Activated T-helper 1 cell treated with Interleukin-2 at 50 U/mL for 16 hours (primary cell): ENCODE measurements at places on chromosomes 13 and 19.

- DNase-seq, result no peak
Measured at GRCh38 chr13:25175026-25175425, 2.9 kb upstream of the AMER2 start.

DNA sequence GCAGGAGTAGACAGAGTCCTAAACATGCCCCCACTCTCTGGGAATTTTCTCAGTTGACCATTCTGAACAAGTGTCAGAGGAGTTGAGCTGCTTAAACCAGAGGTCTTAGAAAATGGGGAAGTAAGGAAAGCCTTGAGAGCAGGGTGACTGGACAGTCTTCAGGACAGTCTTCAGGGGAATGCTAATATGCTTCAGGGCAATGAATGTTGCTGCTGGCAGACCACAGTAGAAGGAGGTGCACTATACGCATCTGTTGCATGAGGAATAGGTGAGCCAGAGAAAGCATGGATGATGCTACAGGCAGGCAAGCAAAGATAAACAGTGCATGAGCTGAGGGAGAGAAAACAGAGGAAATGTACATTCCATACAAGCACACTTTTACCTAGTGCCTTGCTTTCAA lies 196.6 kb upstream of the GPR12 start:
- DNase-seq, result no peak

GRCh38 chr19:57047743-57048142 lies 72.0 kb upstream of the USP29 start:
- no peak for DNase-seq

DNA sequence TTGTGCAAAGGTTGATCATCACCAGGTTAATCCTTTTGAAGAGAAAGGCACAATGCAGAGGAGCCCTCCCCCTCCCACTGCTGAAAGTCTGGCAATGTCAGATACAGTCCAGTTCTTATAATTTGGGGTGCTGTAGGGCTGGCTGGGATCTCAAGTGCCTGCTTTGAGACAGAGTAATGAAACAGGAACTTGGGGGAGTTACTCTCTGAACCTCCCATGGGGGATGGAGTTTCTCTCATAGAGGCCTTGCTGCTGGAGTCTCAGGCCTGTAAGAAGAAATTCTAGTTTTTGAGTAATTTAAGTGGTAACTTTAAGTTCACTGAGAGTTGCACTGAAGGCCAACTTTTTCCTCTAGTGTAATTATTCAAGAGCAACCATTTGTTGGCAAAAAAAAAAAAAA lies 410.5 kb downstream of the KCNRG start:
- no peak for DNase-seq

DNA sequence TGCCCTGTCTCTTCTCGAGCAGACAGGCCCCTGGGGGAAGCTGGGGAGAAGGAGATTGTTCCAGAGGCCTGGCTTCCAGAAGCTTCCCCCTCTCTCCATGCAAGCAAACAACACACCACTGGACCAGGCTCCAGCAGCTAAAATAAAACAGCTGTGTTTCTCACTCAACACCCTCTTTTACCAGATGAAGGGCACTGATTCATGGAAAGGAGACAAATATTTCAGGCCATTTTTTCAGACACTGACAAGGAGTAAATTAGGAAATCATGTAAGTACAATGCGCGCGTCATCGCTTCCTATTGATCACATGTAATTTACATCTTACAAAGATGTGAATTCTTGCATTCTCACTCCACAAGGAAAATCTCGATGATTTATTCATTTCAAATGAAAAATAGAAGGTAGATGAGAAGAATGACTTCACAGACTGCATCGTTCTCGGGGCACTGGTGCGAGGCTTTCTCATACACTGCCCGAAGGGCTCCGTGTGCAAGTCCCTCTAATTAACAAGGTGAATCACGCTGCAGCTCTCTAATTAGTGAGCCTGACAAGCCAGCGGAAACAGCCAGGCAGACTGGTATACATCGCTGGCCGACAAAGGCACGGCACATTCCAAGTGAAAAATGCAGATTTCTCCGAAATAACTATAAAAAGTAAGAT lies 153.6 kb downstream of the KCTD15 start:
- no peak for DNase-seq

DNA sequence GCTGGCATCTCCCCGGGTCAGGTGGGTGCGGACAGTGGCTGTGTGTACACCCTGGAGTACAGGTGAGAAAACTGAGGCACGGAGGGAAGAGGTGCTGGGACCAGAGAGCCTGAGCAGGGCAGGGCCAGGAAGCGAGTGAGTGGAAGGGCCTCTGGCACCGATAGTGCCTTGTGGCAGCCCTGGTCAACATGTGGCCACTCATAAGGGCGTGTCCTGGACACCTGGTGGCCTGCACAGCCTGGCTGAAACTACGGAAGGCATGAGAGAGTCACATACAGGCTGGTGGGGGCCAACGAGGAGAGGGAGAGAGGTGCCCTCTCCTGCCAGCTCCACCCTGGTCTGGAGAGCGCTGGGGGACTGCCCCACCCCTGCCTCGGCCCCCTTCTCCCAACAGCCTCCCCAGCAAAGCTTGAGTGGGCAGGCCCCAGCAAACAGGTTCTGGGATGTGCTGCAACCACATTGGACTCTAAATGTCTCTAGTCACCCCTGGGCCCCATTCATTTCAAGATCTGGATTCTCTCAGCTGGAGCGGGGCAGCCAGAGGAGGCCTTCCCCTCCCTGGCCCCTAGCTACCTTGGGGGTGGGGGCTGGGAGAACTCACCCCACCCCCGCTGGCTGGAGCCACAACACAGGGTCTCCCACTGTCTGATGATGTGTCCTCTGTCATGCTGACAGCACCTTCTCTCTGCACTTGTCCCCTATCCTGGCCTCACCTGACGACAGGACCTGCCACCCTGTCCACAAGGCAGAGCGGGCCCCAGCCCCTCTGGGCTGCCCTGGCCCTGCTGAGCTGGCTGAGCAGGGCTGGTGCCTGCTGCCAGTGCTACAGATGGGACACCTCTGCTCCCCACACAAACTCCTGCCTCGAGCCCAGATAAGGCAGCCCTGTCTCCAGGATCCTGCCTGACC lies 5.8 kb downstream of the CBARP start:
- DNase-seq, result no peak

DNA sequence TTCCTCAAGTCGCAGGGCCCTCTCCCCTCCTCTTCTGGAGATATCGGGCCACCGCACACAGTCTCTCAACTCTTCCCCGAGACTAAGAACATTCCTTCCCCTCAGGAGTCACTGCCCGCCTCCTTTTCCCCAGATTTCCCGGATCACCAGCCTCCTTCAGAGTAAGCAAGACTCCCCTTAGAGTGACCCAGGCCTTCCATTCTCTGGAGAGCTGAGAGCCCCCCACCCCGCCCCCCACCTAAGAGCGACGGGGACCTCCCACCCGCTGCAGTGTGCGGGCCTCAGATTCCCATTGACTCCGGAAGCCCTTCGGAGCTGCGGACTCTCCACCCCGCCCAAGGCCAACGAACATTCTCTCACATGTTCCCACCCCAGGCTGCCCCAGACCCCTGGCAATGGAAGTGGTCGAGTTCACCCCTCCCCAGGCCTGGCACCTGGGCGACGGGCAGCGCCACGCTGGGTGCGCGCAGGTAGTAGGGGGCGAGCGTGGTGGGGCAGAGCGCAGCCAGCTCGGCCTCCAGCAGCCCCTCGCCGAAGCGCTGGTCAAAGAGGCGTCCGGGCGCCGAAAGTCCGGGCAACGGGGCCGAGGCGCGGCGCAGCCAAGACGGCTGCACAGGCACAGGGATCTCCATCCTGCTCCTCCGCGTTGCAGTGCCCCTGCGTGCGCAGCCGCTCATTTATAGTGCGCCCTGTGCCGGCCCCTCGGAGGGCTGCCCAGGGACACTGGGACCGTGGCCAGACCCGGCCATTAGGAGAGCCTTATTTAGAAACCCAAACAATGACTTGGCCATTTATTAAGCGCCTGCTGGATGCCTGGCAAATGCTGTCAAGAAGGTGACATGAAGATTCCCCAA lies at the start of gene HSPB6:
Gene HSPB6, minus strand, starts transcription at position 653 of the 854 bp plus-strand sequence. Its CDS starts 21 bp downstream, at position 632.
- DNase-seq, result no peak

DNA sequence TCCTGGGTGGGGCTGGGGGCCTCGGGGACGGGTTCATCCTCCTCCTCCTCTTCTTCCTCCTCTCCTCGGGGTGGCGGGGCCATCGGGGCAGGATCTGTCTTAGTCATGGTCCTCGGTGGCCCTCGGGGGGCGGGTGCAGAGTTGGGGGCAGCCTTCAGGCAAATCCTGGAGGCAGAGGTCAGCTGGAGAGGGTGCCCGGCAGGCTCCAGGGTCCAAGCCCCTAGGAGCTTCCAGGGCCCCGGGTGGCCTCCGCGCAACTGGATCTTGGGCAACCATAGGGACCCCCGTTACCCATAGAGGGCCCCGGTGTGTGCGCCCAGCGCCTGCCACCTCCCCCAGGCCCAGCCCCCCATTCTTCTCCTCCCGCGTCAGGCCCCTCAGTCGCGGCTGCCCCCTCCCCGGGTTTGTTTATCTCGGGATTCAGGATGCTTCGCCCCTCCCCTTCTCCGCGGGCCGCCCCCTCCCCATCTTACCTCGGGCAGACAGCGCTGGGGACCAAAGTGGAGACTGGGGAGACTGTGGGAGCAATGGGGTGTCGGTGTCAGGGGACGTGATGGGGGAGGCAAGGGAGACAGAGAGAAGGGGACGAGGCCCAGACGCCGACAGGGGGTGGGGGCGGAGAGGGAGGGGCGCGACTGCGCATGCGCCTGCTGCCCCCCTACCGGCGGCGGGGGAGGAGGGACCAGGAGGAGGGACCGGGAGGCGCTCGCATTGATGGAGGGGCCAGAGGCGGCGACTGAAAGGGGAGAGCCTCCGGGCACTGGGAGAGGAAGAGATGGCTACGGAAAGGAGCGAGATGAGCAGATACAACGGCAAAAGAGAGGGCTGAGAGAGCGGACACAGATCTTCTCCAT lies at the start of gene CLIP3:
Gene CLIP3, minus strand, starts transcription at position 623 of the 854 bp plus-strand sequence. Its CDS starts 516 bp downstream, at position 107.
- DNase-seq, result peak; percentile 23

- no peak for DNase-seq
Measured at GRCh38 chr13:66994097-66994496, 236.0 kb downstream of the PCDH9 start.

DNA sequence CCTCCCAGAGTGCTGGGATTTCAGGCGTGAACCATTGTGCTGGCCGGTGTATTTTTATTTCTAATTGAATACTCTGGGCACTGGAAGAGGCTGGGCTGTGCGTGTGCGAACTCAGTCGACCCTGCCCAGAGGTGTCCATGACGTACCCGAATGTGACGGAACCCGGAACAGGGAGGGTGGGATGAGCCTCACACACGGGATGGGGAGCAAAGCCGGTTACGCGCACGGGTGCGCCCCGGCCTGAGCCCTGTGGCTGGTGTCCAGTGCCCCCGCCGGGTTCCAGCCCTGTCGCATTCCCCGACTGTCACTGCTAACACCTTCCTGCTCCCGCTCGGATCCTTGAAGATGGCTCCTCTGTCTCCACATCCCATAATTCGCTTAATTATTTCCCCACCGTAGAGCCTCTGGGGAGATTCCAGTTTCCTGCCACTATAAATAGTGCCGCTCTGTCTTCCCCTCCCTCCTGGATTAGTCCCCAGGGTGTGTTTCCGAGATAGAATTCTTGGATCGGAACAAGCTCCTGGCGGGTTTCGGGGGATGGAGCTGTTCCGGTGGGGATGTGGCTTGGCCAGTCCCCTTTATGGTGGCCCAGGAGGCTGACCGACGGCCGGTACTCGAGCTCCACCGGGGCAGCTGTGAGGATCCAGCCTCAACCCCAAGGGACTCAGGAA lies 22.0 kb downstream of the SBNO2 start:
- no peak for DNase-seq

GRCh38 chr13:112469071-112469745 lies 93.1 kb downstream of the SPACA7 start:
- DNase-seq, result no peak

DNA sequence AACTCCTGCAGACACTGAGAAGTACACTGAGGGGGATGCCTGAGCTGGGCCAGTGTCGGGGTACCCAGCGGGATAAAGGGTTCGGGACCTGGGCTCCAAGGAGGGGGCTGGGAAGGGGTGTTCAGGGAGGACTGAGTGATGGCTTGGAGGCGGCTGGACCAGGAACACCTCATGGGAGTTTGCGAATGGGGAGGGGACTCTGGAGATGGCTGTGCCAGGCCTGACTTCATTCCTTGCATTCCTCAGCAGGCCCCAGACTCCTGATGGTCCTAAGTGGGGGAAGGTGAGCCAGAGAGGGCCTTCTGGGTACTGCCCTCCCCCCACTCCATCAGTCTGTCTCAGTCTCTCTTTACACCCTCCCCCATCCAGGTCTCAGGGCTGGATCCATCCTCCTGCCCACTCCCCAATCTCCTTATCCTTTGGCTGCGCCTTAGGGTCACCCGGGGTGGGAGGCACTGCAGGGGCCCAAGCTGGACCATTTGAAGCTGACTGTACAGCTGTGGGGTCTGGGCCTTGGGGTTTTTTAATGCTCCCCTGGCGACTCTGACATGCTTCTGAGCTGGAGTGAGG lies 13.8 kb downstream of the PAK4 start:
- no peak for DNase-seq

DNA sequence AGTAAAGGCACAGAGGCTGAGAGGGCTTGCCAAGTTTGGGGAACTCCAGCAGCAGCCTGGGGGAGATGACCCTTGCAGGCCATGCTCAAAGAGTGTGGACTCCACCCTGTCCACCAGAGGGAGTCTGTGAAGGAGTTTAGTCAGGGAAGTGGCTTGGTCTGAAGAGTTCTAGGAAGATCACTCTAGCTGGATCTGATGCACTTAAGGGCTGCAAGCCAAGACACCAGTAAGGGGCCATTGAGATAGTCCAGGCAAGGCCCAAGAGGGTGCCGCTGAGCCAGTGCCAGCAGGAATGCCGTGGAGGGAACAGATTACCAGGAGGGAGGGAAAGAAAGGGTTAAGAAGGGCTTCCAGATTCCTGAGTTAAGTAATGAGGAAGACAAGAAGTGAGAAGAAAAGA lies 68.7 kb downstream of the ZAR1L start:
- DNase-seq, result no peak
